ENCODE measurements at places on chromosomes 7 and 10.

- DNase-seq, result no peak
These were observed 225.9 kb downstream of the WDR11 start for GRCh38 chr10:121076776-121077715.

GRCh38 chr10:75648351-75648750 is 216.9 kb downstream of the LRMDA start:
- DNase-seq, result no peak

GRCh38 chr10:49647985-49648795 is 31.3 kb upstream of the C10orf53 start:
- peak; percentile 56 for DNase-seq

DNA sequence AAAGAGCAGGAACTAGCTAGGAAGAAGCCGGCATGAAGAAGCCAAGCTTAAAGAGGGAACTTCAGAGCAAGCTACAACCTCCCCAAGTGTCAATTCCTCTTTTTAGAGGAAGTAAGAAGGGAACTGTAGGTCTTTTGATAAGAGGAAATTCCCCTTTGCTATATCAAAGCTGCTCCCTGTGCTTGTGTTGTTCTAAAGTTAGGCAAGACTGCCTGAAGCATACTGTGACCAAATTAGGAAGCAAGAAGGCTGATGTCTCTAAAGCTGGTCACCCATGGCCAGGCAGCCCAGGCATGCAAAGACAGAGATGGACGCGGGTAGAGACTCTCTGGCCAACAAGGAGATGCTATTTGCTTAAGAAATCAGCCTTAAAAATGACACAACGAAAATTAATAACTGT is 87.9 kb downstream of the RNF216 start:
- no peak for DNase-seq

- DNase-seq, result no peak
These were observed 1053.9 kb downstream of the KCNMA1 start for GRCh38 chr10:76583711-76584161.

GRCh38 chr7:83267141-83267631 is 104.5 kb upstream of the PCLO start:
- DNase-seq, result no peak

GRCh38 chr10:116053910-116054309 is 219.1 kb downstream of the GFRA1 start:
- no peak for DNase-seq

Data from coronary artery (tissue), 2 donors.